ENCODE measurements at places on chromosomes 16 and 17. TPM values are rescaled to one million over a fixed set of nuclear protein-coding genes. Genes with fewer than 3 reads are reported as not detected.

CACNG1 gene
- not detected for total RNA-seq

PPP1R9B gene
- total RNA-seq, result 175 TPM

GPR142 gene
- total RNA-seq, result not detected

CNTNAP1 gene
- total RNA-seq, result 40.4 TPM

ST6GALNAC1 gene
- total RNA-seq, result not detected

CTF1 gene
- 6.0 TPM for total RNA-seq

CCL3 gene
- total RNA-seq, result not detected

- no peak for DNase-seq
These were observed 44.6 kb downstream of the STX8 start for GRCh38 chr17:9531034-9531433.

GRCh38 chr17:19461116-19461515 is 50.1 kb downstream of the RNF112 start:
- DNase-seq, result no peak

DNA sequence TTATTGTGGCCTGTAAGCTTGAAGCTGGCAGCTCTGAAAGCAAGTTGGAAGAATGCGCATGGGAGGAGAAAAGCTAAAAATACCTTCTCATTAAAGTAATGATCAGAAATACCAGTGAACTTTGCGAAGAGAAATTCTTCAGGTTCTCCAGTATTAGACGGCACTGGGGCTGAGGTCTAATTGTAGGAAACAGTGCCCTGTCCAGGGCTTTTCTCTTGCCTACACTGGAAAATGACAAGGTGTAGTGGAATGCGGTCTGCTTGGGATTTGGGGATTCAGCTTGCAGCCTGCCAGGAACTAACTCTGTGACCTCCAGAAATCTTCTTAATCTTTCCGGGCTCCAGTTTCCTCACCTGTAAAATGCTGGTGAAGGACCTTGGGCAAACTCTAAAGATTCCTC is 53.3 kb upstream of the KCNJ16 start:
- no peak for DNase-seq

DNA sequence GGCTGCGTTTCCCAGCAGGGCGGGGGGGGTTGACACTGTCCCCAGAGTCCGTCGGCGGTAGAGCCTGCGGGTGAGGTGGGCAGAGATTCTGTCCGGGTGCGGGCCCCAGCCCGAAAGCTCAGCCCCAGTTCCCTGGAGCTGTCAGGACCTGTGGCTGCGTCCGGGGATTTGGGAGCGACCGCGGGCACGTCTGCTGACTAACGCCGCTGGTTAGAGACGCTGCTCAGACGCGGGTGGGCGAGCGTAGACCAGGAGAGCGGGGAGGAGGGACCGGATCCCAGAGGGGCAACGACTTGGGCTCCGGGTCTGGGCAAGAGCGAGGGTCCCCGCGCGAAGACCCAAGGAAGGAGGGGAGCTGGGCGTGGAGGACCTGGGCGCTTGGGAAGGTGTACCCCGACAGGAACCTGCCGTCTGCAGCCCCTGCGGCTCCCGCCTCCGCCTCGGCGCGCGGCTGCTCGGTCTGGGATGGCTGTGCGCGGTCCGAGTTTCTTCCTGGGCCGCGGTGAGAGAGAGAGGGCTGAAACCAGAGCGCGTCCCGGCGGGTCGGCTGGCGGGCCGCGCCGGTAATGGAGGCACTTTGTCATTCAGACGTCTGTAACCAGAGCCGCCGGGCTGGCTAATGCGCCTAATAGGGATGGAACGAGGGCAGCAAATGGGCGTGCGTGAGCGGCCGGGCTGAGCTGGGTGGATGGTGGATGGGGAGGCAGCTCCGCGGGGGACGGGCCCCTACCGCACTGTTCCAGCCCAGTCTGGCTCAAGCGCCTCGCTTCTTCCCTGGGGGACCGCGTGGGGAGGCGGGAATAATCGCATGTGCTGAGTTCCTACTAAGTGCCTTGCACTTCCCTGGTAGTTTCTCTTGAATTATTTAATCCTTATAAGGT is 2.3 kb downstream of the NGFR start:
- no peak for DNase-seq

- DNase-seq, result no peak
These were observed 121.5 kb downstream of the STXBP4 start for GRCh38 chr17:55090079-55090492.

DNA sequence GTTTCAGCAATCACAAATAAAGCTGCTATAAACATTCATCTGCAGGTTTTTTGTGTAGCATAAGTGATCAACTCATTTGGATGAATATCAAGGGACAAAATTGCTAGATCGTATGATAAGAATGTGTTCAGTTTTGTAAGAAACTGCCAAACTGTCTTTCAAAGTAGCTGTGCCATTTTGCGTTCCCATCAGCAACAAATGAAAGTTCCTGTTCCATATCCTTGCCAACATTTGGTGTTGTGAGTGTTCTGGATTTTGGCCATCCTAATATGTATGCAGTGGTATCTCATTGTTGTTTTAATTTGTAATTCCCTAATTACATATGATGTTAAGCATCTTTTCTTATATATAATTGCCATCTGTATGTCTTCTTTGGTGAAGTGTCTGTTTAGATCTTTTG is 36.4 kb upstream of the TMEM92 start:
- DNase-seq, result no peak

- peak; percentile 30 for DNase-seq
These were observed 194.9 kb downstream of the UTP18 start for GRCh38 chr17:51455211-51455610.

DNA sequence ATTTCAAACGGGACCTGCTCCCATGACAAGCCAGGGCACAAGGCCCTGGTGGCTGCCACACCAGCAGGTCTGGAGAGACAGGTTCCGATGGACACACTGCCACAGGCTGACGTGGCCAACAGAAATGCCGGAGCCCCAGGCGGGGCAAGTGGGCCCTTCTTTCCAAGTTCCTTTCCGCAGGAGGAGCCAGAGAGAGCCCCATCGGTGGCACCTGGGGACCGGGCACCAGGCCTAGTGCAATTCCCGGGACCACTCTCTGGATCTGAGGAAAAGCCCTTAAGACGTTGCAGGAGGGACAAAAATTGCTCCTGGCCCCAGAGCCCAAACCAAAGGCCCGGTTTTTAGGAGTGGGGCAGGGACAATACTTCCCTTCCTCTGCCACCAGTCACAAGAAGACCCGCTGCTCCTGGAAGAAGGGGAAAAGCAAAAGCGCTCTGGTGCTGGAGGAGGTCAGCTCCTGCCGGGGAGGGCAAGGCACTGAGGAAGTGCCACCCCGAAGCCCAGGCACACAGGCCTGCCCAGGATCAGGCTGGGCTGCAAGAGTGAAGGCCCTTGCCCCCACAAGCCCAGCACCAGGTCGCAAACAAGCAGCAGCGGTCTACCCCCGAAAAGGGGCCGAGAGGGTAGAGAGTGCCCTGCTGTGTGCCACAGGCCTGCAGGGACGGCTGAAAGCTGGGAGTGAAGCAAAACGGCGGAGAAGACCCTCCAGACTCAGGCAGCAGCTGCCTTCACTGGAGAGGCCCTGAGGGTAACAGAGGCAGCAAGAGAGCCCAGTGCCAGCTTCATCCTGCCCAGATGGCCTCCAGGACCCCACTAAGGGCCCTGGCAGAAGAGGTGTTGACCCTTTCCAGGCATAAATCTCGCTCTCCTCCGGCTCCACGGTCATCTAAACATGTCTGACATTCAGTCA is 29.1 kb downstream of the MAP1LC3B start:
- DNase-seq, result no peak

DNA sequence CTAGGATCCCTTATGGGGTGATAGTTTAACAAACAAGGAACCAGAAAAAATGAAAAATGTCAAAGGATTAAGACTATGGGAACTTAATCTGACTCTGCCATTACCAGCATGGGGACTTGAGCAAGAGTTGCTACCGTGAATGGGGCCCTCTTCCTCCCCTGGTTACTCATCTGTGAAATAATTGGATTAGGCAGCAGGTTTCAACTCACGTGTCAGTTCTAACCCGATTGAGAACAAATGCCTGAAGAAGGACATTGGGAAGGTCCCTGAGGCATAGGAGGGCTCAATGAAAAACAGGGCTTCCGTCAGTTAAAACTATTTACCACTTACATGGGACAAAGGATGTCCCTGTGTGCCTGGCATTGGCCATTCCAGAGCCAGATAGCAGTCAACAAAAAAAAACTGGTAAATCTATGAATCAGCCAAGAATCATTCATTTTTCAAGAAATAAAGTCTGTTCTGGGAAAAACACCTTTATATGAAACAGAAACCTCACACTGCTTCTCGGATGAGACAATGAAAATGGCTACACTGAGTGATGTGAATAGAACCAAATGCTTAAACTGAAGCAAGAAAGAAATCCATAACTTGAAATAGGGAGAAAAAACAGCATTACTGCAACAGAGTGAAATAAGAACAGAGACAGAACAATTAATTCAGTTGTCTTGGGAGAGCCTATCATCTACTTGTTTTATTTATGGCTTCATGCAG is 104.3 kb downstream of the ADAMTS18 start:
- no peak for DNase-seq

- no peak for DNase-seq
These were observed 131.1 kb downstream of the ABCC1 start for GRCh38 chr16:16080465-16081065.

GRCh38 chr17:5511401-5512225 is 25.2 kb downstream of the MIS12 start:
- no peak for DNase-seq

DNA sequence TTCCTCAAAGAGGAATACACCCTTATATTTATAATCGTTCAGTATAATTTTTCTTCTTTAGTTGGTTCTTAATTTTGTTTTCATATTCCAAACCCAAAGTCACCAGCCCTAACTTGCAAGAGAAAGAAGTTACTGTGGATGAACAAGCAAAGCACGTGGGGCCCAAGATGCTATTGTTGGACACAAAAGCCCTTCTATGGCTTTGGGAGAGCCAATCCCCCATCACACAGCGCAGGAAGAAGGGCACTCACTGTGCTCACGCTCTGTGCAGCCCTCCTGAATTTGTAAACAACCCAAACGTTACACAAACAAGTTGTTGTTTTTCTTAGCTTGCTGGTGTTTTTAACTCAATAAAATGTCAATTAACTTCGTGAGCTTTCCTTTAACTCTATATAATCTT is 22.5 kb downstream of the SPPL2C start:
- DNase-seq, result no peak

DNA sequence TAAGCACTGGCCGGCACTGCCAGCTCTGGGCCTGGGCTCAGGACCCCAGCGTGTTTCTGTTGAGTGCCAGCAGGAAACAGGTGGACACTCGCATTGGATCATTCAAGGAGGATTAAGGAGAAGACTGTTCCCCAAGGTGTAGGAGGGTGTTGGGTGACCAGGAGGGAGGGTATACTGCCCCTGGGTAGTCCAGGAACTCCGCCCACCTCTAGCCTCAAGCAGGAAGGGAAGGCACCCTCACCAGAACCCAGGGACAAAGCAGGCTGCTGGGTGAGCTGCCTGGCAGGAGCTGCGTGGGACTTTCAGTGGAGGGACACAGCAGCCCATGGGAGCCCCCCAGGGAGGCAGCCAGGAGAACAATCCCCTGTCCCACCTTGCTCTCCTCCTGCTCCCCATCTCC is 7.7 kb upstream of the RAB37 start:
- no peak for DNase-seq

- DNase-seq, result no peak
These were observed 4.8 kb downstream of the CDK5R1 start for GRCh38 chr17:32491371-32492263.

DNA sequence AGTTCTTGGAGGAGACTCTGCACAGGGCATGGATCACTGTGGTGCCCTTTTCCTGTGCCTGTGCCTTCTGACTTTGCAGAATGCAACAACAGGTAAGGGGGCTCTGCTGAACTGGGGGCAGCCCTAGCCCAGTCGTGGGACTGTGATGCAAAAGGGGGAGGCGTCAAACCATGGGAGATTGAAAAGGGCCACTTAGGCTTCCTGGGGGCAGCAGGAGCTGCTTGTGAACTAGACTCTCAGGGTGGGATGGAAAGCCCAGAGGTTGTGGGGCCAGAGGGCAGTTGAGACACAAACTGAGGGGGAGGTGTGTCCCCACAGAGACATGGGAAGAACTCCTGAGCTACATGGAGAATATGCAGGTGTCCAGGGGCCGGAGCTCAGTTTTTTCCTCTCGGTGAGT is 19.6 kb downstream of the ADGRG5 start:
- DNase-seq, result peak; percentile 57

- DNase-seq, result no peak
These were observed 9.7 kb downstream of the RABEP1 start for GRCh38 chr17:5291683-5292350.

GRCh38 chr17:44219616-44220212 is at the start of gene UBTF:
TSS of gene UBTF (minus strand) at chr17:44219675. CDS start at chr17:44218229, 1,446 bp downstream.
- peak; percentile 91 for DNase-seq

DNA sequence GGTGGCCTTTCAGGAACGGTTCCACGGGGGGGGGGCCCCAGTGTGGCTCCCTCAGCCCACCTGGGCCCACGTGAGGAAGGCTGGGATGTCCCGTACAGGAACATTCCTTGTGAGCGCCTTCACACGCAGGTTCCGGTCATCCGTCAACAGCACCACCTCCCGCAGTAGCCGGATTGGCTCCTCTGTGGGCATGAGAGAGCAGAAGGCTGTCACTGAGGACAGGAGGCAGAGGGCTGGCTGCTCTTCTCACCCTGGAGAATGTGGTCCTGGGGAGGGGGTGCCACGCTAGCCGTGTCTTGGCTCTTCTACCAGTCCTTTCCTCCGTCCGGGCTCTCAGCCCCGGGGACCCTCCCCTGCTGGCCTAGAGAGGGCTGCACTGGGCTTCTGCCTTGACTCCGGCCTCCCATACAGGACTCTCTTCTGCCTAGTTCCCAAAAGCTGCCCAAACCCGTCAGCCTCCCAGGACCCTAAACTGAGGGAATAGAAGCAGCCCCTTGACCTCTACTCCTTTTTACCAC is 6.6 kb downstream of the HIC1 start:
- DNase-seq, result no peak

DNA sequence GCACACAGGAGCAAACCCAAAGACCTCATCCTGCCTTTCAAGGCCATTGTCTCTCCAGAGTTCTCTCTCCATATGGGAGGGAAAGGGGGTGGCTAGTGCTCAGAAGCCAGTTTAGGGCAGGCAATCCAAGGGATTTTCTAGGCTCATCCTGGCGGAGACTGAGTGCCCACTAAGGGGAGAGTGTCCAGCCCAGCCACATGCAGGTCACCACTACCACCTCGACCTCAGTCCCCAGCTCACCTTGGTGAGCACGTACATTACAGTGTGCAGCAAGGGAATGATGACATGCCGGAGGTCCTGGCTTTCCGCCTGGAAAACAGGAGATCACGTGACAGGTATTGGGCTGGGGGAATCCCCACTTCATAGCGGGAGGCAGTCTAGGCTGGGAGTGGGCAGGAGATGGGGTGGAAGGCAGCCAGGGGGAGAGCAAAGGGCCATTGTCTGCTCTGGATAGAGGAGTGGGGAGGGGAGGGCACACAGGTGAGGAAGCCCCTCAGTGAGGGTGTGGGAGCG is 29.9 kb downstream of the PIK3R6 start:
- DNase-seq, result peak; percentile 70

GRCh38 chr17:70230850-70231640 is 61.7 kb downstream of the KCNJ2 start:
- DNase-seq, result no peak

DNA sequence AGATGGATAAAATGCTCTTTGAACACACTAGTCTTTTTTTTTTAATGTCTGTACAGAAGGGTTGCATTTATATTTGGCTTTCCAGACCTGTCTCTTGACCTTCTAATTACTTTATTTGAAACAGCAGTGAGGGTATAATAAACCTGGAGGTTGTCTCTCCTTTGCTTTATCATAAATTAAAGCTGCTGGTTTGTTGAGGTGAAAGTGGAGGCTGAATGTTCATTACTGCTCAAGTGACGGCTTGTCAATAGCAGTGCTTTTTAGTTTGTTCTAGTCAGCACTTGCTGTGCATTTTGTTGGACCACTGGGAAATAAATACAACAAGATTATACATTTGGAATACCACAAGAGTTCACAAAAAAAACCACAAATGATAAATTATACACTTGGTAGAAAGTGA is 264.2 kb downstream of the IRX3 start:
- DNase-seq, result no peak

Measured in osteocyte (in vitro differentiated cells).